ENCODE measurements at places on chromosomes 11 and 22. TPM values are rescaled to one million over a fixed set of nuclear protein-coding genes. Genes with fewer than 3 reads are reported as not detected.

The MUC5B gene
- polyA plus RNA-seq, result not detected

The SMTNL1 gene
- not detected for polyA plus RNA-seq

The BID gene
- 53.1 TPM for polyA plus RNA-seq

The ADM gene
- polyA plus RNA-seq, result 20.8 TPM

The RIC3 gene
- 0.10 TPM for polyA plus RNA-seq

The TBX1 gene
- polyA plus RNA-seq, result 1.3 TPM

- no peak for DNase-seq
These were observed 36.5 kb downstream of the MCM5 start for GRCh38 chr22:35436421-35436820.

DNA sequence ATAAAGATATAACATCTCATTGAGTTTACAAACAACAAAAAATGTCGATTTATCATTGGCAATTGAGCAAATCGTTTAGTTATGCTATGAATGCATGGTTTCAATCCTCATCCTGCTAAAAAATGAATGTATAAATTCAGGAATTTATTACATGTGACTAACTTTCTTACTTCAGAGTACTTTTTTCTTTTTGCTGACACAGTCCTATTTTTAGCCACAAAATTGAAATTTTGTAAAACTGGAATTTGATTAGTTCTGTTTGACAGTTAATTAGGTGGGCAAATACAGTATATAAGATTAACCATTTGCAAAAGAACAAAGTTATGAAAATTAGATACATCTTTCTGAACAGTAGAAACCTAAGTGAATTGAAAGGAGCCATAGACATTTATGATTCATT, 925.0 kb upstream of the CHORDC1 start:
- no peak for DNase-seq

DNA sequence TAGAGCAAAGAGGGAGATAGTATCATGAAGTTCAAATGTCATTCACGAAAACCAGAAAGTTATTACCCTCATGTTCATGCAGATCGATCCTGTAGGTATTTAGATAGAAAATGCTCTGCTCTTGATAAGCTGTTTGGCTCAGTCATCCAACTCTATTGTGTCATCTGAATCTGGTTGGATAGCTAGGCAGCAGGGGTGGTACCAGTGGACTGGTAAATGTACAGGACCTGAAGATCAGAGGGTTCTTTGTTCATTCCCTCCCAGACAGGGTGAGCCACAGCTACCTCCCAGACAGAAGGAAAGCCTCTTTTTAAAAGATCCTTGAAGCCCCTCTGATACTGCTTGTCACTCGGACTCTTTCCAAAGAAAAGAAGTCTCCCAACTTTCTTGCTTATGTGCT, 29.8 kb upstream of the DRD2 start:
- DNase-seq, result no peak

- DNase-seq, result no peak
These were observed 57.2 kb downstream of the CABIN1 start for GRCh38 chr22:24068377-24068680.

DNA sequence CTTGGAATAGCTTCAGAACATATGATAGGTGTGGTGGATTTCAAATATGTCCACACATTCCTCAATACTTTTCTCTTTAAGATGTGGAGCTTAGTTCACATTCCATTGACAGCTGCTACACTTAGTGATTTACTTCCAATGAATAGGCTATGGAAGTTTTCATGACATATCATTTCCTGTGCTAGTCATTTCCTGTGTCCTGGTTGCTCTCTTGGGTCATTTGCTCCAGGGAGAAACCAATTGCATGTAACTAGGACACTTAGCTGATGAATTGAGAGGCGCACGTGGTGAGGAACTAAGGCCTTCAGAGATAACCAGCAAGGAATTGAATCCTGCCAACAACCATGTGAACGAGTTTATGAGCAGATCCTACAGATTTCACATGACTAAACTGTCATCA, 120.9 kb downstream of the SLC17A6 start:
- peak; percentile 99 for DNase-seq

DNA sequence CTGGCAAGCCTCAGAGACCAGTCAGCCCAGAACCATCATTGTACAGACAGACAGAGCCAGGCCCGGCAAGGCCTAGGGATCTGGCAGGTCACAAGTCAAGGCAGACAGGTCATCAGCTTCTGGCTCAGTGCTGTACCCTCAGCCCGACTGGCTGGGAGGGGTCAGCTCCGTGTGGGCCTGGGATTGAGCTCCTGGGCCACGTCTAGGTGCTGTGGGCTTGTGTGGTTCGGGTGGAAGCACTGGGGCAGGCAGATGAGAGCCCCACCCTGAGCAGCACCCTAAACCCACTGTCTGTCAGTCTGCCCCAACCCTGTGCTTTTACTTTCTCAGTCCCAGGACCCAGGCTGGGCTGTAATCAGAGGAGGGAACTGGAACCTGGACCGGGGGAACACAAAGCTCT, 26.9 kb upstream of the P2RY2 start:
- no peak for DNase-seq

DNA sequence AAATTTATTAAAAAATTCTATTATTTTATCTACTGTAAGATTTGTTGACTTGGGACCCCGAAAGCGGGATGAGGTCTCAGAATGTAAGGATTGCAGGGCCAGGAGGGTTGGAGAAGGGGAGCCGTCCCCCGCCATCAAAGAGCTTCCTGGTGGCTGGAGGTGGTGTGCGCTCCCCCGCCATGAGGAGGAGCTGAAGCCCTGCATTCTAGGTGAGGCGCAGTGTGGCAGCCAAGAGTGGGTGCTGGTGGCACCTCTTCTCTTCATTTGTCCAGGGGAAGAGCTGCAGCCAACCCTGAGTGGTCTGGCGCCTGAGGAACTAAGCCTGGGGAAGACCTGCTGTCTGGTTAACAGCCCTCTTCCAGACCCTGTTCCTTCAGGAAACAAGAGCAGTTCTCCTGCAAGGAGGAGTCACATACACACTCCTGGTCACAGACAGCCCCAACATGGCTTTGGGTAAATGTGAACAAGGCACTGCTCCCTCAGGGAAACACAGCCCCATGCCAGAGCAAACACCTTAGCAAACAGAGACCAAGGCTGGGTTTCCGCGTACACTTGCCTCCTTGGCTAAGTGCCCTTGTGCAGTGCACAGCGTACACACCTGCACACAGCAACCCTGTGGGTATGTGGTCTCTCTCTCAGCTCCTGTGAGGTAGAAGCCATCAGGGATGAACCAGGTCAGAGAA, 17.3 kb downstream of the RTN4RL2 start:
- DNase-seq, result no peak

DNA sequence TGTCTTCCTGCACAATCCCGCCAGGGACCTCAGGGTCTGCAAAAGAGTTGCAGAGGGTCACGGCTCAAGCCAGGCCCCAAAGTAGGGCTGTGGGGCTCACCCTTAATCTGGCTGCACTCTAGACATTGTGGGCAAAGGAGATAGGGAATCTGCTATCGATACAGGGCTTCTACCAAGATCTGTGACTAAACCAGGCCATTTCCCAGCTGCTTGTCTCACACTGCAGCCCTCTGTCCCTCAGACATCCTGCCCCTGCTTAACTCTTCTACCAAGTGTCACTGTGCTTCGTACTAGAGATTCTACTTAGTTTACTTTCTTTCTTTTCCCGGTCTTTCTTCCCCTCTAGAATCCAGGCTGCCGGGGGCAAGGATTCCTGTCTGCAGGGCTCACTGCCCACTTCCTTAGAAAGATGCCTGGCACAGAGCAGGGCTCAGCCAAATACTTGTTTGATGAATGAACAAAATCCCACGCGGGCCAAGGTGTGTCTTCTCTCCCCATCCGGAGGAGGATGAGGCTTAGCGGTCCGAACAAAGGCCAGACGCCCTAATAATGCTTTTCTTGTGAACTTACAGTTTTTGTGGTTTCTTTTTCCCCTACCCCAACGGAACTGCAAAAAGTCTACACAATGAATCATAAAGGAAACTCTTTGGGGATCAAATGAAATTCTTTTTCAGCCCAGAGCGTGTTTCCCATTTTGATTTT, 61.3 kb upstream of the ANO1 start:
- peak; percentile 96 for DNase-seq

GRCh38 chr11:14261066-14261465, 97.9 kb downstream of the RRAS2 start:
- no peak for DNase-seq

DNA sequence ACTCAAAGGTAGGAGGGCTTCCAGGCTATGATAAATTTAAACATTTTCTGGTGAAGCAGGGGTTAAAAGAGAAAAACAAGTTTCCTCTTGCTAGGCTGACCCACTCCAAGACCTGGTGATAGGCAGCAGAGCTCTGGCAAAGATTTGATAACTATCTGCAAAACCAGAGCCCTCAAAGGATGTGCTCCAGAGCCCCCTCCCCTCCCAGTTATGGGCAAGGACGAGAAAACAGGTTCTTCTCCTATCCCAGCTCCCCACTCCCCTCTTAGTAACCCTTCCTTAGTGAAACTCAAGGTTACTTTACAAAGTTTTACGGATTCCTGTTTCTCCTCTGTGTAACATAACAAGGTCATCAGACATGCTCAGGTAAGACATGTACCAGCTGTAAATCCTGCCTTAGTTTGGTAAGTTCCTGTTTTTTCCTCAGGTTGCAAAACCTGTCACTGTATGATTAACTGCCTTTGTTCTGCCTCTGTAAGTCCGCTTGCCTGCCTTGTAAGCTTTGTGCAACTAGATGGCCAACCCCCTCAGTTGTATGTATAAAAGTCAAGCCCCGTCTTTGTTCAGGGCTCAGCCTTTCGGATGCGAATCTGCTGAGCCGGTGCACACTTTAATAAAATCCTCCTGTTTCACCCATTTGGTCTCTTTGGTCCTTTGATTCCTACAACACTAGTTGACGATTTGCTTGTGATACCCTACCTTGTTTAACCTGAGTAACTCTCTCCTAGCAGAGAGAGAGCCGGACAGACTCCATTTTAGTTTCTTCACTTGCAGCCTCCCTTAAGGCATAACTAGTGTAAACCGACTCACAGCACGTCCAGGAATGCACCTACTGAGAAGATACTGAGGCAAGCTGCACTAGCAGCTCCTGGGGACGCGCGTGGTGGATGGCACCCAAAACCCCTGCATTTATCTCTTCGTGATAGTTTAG, 13.9 kb downstream of the APOBEC3H start:
- peak; percentile 54 for DNase-seq

DNA sequence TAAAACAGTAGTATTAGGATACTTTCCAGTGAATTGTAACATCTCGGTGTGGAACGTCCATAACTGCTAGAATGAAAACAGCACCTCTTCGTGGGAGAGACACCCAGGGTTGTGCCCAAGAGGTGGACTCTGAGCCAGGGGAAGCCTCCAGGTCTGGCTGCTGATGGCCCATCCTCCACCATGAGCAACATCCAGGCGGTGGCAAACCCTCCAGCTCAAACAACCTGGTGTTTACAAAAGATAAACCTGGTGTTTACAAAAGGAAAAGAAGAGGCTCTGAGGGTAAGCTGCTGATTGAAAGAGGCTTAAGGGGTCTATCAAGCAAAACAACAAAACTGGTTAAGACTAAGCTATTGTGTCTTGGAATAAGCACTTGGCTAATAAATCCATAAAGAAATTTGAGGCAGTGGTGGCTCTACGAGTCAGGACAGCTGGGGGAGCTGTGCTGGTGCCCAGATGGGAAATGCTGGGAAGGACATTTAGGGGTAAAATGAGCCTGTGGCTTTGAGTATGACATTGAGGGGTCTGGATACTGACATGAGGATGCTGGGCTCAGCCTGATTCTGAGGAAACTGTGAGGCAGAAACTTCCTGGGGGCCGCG, 909.0 kb downstream of the BRD1 start:
- no peak for DNase-seq

DNA sequence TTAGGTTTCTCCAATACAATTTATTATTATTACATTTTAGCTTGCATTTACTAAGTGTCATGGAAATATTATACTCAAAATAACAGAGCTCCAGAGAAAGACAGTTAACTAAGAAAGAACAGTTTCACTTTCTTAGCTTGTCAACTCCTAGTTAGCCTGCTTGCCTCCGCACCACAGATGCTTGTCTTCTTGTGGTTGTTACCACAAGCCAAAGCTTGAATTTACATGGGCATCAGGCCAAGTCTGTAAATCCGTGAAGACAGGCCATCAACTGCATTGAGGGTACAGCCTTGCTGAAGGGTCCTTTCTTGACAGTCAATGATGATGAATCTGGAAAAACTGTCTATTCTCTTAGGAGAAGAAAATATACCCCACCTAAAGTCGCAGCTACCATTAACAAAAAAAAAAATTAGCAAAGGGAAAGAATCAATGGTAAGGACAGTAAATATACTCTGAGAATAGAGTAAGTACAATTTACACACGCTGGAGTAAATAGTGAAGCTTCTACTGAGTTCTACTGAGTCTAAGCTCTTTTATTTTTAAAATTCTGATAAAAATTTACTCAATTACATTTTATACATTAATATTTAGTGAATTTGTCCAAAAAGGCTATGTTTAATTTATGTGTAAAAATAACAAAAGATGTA, 15.6 kb upstream of the DENND5A start:
- no peak for DNase-seq

DNA sequence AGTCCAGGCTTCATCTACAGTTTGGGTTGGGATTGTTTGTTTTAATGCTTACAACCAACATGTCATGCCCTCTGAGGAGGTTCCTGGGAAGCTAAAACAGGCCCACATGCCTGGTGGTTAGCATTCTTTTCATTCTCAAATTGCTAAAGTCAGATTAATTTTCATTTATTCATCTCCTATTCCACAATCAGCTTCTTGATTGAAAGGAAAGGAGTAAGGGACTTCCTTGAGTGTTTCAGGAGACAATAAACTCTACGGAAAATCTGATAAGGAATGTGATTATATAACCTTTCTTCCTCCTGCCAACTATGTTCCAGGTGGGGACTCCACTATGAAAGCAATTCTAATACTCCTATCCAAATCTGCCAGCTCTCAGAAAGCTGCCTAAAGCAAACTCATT, 30.8 kb downstream of the MRTFA start:
- DNase-seq, result no peak

DNA sequence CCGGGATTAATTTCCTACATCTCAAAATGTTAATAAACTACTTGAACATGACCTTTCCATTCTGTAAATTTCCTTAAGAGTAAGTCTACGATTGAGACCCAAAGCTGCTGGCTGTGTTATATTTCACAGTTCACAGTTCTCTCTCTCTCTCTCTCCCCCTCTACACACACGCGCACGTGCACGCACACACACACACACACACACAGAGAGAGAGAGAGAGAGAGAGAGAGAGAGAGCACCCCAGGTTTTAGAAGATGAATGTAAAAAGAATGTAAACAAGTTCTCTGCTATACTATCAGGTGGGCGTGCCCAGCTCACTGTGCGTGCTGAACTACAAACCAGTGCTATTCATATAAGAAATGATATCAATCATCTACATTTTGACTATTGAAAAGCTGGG, 3.3 kb downstream of the BDNF start:
- DNase-seq, result no peak

Data from foreskin keratinocyte (primary cell).